ENCODE measurements at places on chromosomes 4 and X.
A peak's percentile ranks its signal among the peaks of the same experiment; 100 is the strongest.

DNA sequence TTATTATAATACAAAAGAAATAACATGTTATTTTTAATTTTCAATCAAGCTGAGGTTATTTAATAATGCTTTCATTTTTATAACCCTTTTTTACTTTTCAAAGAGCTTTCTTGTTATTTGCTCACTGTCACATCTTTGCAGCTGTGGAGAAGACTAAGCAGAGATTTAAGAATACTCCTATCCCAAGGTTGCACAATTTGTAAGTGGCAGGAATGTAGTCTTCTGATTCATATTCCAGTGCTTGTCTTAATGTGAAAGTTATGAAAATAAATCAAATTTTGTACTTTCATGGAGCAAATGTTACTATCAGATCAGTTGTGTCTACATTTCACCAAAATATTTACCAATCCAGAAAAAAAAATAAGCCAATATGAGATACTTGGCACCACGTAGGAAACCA is 86.6 kb downstream of the DDIT4L start:
- no peak overlapping the region for H3K4me3 ChIP-seq
- H3K36me3 ChIP-seq: no peaks in the 10 kb centered on the region
- H3K4me1 ChIP-seq: peaks cover 11% of the 10 kb centered on the region
- H3K27ac ChIP-seq: no peak overlapping the region
- DNase-seq: no peak

DNA sequence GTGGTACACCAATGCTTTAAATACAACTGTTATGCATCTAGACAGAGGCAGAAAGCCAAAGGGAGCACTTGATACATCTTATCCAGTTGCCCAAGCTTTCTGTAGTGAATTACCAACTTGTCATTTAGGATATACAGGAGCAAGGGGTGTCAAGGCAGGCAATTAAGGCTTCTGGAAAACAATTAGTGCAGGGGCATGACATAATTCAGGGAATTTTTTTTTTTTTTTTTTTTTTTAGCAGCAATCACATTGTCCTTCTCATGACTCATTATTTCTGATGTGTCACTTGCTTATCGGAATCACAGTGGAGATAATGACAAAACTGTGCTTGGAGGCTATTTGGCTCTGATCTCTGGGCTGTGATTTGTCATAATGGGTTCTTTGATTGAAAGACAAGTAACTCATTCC is 259.5 kb downstream of the ARHGAP24 start:
- H3K4me3 ChIP-seq: no peak overlapping the region
- peaks cover 38% of the 10 kb centered on the region for H3K4me1 ChIP-seq
- peak overlapping the region; percentile 9 for H3K27ac ChIP-seq
- H3K36me3 ChIP-seq: no peaks in the 10 kb centered on the region
- no peak for DNase-seq

DNA sequence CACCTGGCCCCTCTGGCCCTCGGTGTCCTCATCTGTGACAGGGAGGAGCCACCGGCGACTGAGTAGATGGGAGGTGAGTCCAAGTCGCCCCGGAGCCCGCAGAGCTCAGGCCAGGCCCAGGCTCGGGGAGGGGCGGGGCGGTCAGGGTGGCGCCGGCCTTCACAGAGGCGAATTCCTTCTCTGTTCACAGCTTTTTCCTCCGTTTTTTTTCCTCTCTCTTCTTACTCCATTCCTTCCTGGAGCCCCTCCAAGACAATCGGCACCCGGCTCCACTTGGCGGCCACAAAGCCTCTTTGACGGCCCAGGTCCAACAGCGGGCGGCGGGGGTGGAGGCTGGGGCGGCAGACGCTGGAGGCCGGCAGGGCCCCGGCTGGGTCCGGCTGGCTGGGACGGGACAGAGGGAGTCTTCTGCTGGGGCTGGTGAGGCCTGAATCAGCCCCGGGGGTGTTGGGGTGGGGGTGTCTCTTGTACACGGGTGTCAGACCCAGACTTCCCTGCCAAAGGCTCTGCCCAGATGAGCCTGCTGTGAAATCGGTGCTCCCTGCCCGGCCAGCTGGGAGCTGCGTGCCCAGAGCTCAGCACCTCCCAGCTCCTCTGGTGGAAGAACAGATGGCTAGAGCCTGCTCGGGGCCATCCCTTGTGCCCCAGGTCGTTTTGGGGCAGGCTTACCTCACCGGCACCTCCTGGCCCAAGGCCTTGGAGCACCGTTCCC is 22.6 kb downstream of the FGFRL1 start:
- H3K4me1 ChIP-seq: peaks cover 25% of the 10 kb centered on the region
- no peaks in the 10 kb centered on the region for H3K36me3 ChIP-seq
- H3K4me3 ChIP-seq: no peak overlapping the region
- no peak for DNase-seq
- no peaks in the 10 kb centered on the region for H3K27me3 ChIP-seq

GRCh38 chr4:113404167-113404571 is 354.7 kb downstream of the ANK2 start:
- DNase-seq: no peak
- H3K36me3 ChIP-seq: no peaks in the 10 kb centered on the region
- H3K27me3 ChIP-seq: no peaks in the 10 kb centered on the region
- H3K4me1 ChIP-seq: no peaks in the 10 kb centered on the region
- H3K27ac ChIP-seq: no peak overlapping the region
- H3K4me3 ChIP-seq: no peak overlapping the region

GRCh38 chrX:82748906-82749505 is 759.1 kb upstream of the POU3F4 start:
- H3K36me3 ChIP-seq: no peaks in the 10 kb centered on the region
- no peak overlapping the region for H3K27ac ChIP-seq
- no peaks in the 10 kb centered on the region for H3K4me1 ChIP-seq
- no peak for DNase-seq

GRCh38 chrX:76433219-76433618 is 5.7 kb downstream of the MAGEE1 start:
- DNase-seq: no peak
- H3K4me1 ChIP-seq: peaks cover 5% of the 10 kb centered on the region
- H3K27ac ChIP-seq: no peak overlapping the region
- no peak overlapping the region for H3K4me3 ChIP-seq

GRCh38 chr4:82362565-82362964 is 11.2 kb downstream of the HNRNPD start:
- H3K27me3 ChIP-seq: no peaks in the 10 kb centered on the region
- H3K4me3 ChIP-seq: no peak overlapping the region
- H3K27ac ChIP-seq: no peak overlapping the region
- no peak for DNase-seq

DNA sequence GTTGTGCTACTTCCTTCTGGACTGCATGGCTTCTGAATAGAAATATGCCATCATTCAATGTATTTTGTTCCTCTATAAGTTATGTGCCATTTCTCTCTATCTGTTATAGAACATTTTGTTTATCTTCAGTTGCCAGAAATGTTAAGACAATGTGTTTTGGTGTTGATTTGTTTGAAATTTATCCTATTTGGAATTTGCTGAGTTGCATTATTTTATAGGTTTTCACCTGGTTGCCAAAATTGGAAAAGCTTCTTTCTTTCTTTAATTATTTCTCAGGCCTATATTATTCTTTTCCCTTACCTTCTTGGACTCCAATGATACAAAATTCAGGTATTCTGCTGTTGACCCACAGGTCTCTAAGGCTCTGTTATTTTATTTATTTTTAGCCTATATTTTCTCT is 33.4 kb upstream of the CFAP47 start:
- no peak for DNase-seq
- H3K27me3 ChIP-seq: no peaks in the 10 kb centered on the region
- H3K4me3 ChIP-seq: no peak overlapping the region
- no peaks in the 10 kb centered on the region for H3K4me1 ChIP-seq
- no peak overlapping the region for H3K27ac ChIP-seq

GRCh38 chrX:30278365-30278764 is 30.8 kb downstream of the NR0B1 start:
- H3K4me1 ChIP-seq: no peaks in the 10 kb centered on the region
- DNase-seq: no peak
- H3K36me3 ChIP-seq: no peaks in the 10 kb centered on the region
- H3K27me3 ChIP-seq: no peaks in the 10 kb centered on the region
- H3K4me3 ChIP-seq: no peak overlapping the region

DNA sequence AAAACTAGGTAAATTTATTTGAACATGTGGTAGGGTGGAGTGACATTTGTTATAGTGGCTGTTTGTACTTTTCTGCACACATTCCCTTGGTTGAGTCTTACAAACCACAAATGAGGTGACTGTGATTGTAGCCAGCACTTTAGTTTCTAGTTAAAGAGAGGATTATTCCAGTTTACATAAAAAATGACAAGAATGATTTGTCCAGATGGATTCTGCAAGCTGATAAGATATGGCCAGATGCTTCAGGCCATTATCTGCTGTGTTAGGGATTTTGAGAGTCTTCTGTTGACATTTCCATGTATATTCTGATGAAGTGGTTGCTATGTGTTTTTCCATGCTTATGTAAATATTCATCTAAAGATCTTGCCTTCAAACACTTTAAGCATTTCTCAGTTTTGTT is 31.0 kb upstream of the PDE5A start:
- H3K36me3 ChIP-seq: no peaks in the 10 kb centered on the region
- no peaks in the 10 kb centered on the region for H3K4me1 ChIP-seq
- DNase-seq: no peak
- no peak overlapping the region for H3K27ac ChIP-seq
- H3K4me3 ChIP-seq: no peak overlapping the region

DNA sequence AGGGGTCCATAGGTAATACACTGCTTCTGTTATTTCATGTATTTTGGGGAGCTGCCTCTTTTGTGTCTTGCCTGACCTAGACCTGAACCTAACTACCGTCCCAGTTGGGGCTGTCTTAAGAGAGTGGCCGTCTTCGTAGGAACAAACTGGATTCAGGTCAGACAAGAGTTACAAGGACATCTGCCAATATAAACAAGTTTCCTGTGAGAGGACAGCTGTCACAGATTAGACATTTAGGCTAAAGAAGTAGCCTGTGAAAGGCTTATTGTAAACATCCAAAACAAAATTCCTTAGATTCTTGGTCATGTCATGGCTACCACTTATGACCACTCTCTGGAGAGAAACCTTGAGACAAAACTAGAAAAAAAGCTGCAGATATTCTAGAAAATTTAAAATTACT is 797.6 kb upstream of the AADAT start:
- H3K27me3 ChIP-seq: no peaks in the 10 kb centered on the region
- H3K36me3 ChIP-seq: no peaks in the 10 kb centered on the region
- no peak overlapping the region for H3K27ac ChIP-seq
- no peak for DNase-seq
- H3K4me1 ChIP-seq: peaks cover 6% of the 10 kb centered on the region

DNA sequence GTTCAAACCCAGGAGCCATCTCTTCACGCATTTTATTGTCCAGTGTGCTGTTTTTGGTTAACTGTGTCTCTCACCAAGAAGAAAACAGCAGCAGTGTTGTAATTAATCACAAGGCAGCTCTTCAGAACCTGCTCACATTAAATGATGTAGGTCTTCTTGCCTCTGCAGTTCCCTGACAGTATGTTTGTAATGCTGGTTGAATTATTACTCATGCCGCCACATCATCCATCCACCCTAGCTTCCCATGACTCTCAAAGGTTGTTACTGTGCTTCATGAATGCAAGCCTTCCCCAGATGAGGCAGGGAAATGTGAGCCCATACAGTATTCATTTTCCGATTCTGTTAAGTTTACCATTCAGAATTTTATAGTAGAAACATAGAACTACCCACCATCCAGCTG is 17.4 kb downstream of the TLR10 start:
- H3K4me1 ChIP-seq: no peaks in the 10 kb centered on the region
- no peak overlapping the region for H3K27ac ChIP-seq
- H3K27me3 ChIP-seq: no peaks in the 10 kb centered on the region
- no peak overlapping the region for H3K4me3 ChIP-seq
- DNase-seq: no peak

GRCh38 chr4:102554482-102554881 is 53.3 kb downstream of the NFKB1 start:
- DNase-seq: no peak
- no peak overlapping the region for H3K27ac ChIP-seq
- H3K27me3 ChIP-seq: no peaks in the 10 kb centered on the region
- peaks cover 10% of the 10 kb centered on the region for H3K4me1 ChIP-seq

DNA sequence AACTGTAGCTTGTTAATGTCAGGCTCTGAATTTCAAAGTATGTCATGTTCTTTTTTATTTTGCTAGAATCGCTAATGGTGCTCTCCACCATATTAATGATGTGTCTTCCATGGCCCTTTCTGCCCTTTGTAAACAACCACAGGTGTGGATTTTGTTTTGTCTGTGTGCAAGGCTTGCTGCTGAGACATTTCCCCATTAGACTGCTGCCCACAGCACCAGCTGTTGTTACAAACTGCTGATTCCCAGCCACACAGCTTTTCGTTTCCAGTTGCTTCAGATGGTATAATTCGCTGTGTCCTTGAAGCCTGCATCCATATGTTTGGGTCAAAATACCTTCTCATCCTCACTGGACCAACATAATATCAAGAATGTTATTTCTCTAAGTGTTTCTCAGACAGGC is 32.8 kb downstream of the KCNIP4 start:
- H3K36me3 ChIP-seq: no peaks in the 10 kb centered on the region
- no peaks in the 10 kb centered on the region for H3K4me1 ChIP-seq
- H3K27ac ChIP-seq: no peak overlapping the region
- no peaks in the 10 kb centered on the region for H3K27me3 ChIP-seq
- no peak overlapping the region for H3K4me3 ChIP-seq
- DNase-seq: no peak

- H3K27ac ChIP-seq: no peak overlapping the region
- no peak for DNase-seq
- no peaks in the 10 kb centered on the region for H3K27me3 ChIP-seq
- H3K36me3 ChIP-seq: no peaks in the 10 kb centered on the region
- H3K4me1 ChIP-seq: no peaks in the 10 kb centered on the region
- H3K4me3 ChIP-seq: no peak overlapping the region
These were observed 154.6 kb downstream of the ATOH1 start for GRCh38 chr4:93983140-93983539.

- no peaks in the 10 kb centered on the region for H3K27me3 ChIP-seq
- H3K27ac ChIP-seq: no peak overlapping the region
- H3K36me3 ChIP-seq: no peaks in the 10 kb centered on the region
- no peaks in the 10 kb centered on the region for H3K4me1 ChIP-seq
- DNase-seq: no peak
These were observed 27.5 kb upstream of the CWH43 start for GRCh38 chr4:48958582-48958981.

GRCh38 chr4:80926446-80926845 is 104.1 kb upstream of the BMP3 start:
- H3K36me3 ChIP-seq: no peaks in the 10 kb centered on the region
- no peaks in the 10 kb centered on the region for H3K4me1 ChIP-seq
- H3K27ac ChIP-seq: no peak overlapping the region
- H3K4me3 ChIP-seq: no peak overlapping the region
- H3K27me3 ChIP-seq: no peaks in the 10 kb centered on the region

- no peak for DNase-seq
- no peaks in the 10 kb centered on the region for H3K4me1 ChIP-seq
- H3K36me3 ChIP-seq: no peaks in the 10 kb centered on the region
These were observed 779 bp downstream of the GABRQ start for GRCh38 chrX:152638443-152638904.

- H3K4me3 ChIP-seq: no peak overlapping the region
- no peaks in the 10 kb centered on the region for H3K36me3 ChIP-seq
- DNase-seq: no peak
- H3K27ac ChIP-seq: no peak overlapping the region
- no peaks in the 10 kb centered on the region for H3K4me1 ChIP-seq
These were observed 51.5 kb upstream of the RAB33B start for GRCh38 chr4:139402436-139402835.

DNA sequence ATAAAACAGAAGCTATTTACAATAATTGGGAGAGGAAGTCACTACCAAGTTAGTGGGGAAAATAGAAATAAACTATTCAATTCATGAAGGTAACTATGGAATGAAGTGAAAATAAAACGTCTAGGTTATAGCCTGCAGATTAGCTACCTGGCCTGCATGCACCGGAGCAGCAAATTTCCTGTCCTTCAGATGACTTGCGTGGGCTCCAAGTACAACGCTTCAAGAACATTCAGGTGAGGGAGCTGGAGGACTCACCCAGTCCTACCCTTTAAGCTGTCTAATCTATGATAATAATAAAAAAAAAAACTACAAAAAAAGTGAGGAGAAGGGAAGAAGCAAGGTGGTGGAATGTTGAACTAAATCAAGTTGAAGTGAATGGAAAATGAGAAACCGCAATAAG is 13.2 kb downstream of the C4orf54 start:
- H3K4me3 ChIP-seq: no peak overlapping the region
- H3K27ac ChIP-seq: no peak overlapping the region
- no peak for DNase-seq

Measured in body of pancreas (tissue), 4 donors.